ENCODE measurements at places on chromosomes 4 and X.

DNA sequence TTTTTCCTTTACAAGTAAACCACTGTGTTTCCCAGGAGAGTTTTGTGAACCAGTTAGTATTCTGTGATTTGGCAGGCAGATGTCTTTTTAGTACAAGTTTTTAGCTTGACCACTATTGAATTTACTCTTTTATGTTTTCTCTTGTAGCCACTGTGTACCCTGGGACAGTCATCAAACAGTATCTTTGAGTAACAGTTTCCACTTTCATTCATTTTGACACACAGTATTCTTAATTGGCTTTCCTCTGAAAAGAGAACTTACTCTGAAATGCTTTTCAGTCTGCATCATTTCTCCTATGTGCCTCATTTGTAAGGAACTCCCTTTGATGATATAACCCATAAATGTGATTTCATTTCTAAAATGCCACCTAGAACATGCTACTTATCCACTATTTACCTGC lies 476.5 kb downstream of the PDGFC start:
- no peak for DNase-seq

DNA sequence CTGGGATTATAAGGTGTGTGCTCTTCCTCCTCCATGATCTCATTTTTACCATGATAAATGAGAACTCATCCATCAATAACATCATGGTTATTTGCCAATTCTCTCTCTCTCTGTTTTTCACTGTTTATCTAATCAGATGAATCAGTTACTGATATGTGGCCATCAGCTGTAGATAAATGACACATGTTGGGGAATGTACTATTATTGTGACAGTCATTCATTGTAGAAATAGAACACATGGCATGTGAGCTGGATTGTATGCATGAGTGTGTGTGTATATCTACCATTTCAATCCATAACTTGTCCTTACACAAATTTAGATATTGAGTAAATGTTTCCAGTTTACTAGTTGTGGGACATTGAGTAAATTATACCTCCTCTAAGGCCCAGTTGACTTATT lies 53.0 kb downstream of the OSTC start:
- DNase-seq, result no peak

GRCh38 chr4:16027626-16028025 lies 56.2 kb downstream of the PROM1 start:
- peak; percentile 7 for DNase-seq

GRCh38 chr4:149890531-149890930 lies 74.9 kb upstream of the IQCM start:
- DNase-seq, result no peak

DNA sequence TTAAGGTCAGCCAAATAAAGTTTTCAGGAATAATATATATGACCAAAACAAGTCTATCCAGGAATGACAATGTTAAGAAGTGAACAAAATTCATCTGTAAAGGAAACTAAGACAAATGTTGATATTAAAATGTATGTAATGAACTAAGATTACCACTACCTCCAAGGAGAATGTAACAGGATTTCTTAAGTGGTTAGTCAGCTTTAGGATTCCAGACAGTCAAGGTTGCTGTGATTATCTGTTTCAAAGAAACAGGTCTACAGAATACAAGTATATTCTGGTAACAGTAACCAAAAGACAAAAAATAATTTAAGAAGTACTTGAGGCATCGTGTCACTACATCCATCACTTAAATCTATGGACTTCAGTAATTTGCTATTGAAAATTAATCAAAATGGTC lies 172.8 kb downstream of the SCFD2 start:
- peak; percentile 41 for DNase-seq

DNA sequence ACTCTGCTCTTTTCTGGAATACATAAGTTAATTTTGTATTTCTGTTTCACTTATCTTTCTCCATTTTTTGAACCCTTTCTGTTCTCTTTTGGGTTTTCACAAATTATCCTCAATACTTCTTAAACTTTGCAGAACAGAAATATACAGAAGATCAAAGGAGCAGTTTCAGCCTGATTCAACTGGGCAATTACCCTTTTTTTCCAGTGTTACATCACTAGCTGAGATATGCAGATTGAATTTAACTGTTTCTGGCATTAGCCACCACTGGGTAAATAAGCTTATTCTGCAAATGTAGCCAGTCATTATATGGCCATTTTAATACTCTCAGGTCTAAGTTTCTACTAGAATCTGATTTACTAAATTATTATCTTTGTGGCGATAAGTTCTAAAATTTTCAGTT lies 66.9 kb upstream of the GRID2 start:
- DNase-seq, result peak; percentile 77

GRCh38 chr4:24103434-24104157 lies 213.7 kb upstream of the PPARGC1A start:
- peak; percentile 58 for DNase-seq

- DNase-seq, result peak; percentile 98
Measured at GRCh38 chr4:83855044-83855443, 319.1 kb downstream of the GPAT3 start.

- DNase-seq, result no peak
Measured at GRCh38 chrX:81367291-81367690, 165.4 kb downstream of the SH3BGRL start.

- peak; percentile 98 for DNase-seq
Measured at GRCh38 chr4:124631760-124632159, 80.8 kb downstream of the ANKRD50 start.

DNA sequence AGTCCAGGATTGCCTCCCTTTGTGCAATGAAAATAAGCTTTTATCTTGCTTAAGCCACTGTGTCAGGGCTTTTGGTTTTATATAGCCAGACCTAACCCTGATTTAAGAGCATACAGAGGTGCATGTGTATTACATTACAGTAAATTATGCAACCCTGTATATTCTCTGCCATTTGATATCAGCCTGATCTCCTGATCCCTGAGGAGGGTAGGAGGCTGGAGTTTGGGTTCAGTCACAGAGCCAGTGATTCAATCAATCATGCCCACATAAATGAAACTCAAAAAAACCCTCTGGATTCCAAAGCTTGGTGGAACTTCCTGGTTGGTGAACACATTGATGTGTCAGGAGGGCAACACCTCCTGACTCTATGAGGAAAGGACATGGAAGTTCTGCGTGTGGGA lies 7.3 kb upstream of the KLHL8 start:
- no peak for DNase-seq

DNA sequence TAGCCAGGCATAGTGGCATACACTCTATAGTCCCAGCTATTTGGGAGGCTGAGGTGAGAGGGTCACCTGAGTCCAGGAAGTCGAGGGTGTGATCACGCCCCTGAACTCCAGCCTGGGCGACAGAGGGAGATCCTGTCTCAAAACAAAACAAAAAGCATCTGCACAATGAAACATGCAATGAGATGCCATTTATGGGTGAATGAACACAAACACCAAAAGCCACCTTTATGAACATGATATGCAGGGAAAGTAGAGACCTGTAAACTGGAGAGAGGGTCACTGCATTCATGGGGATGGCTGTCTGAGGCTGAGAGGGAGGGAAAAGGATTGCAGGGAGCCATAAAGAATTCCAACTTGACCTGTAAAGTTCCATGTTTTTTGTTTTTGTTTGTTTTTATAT lies 70.7 kb downstream of the EVC start:
- DNase-seq, result no peak

DNA sequence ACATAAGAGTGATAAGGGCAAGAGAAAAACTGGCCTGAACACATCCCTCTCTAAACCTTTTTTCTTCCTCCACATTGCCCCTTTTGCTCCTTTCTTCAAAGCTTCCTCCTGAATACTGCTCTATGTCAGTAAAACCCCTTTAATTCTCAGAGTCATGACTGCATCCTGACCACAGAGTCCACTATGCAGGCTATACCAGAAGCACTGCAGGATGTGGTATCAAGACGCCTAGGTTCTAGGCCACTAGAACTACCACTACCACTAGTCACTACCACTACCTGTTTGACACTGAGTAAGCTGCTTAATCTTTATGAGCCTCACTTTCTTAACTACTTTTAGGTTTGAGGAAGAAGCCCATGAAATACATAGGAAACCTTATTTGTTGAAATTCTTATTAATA lies 38.7 kb downstream of the ARHGEF9 start:
- no peak for DNase-seq

GRCh38 chrX:71292669-71293365 lies 8.7 kb upstream of the ITGB1BP2 start:
- DNase-seq, result peak; percentile 72

- peak; percentile 20 for DNase-seq
Measured at GRCh38 chr4:184503869-184504300, 29.5 kb upstream of the IRF2 start.

DNA sequence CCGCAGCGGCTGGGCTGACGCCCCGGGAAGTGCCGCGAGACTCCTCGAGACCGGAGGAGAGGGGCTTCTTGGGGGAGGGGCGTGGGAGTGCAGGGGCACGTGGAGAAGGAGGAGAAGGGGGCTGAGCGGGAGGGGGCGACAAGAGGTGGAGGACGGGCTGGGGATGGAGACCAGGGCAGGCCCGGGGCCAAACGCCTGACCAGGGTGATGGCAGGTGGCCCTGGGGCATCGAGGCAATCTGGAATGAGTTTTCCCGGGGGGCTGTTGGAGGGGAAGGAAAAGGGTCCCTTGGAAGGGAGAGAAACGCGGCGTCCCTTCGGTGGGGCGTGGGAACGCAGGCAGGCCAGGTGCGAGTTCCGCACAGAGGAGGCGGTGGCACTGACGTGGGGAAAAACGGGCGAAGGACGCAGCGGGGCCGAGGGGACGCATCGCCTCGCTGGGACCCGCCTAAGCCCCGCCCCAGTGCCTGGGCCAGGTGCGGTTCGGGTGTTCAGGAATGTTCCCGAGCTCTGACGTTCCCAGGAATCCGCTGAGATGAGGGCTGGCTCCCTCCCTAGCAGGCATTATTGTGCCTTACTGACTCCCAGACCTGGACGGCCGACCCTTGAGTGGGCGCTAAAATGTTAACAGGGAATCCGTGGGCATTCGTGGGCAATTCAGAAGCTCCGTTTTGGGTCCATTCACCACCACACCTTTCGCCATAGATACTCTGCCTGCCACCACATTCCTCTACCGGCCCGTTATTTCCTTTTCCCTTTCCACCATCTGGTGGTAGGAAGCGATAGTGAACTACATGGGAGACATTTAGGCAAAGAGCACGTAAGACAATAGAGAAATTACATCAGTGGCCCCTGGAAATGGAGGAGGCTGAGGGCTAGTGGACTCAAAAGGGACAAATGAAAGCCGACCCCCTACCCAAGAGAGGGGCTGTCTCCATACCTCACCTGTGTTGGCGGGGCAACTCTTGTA lies 795 bp upstream of the SH3KBP1 start:
- DNase-seq, result peak; percentile 77

- no peak for DNase-seq
Measured at GRCh38 chrX:136635235-136635634, 12.7 kb upstream of the CD40LG start.

- DNase-seq, result peak; percentile 85
Measured at GRCh38 chr4:75745161-75745560, 20.8 kb downstream of the USO1 start.

GRCh38 chr4:160423879-160424451 lies 1321.1 kb downstream of the RAPGEF2 start:
- no peak for DNase-seq

DNA sequence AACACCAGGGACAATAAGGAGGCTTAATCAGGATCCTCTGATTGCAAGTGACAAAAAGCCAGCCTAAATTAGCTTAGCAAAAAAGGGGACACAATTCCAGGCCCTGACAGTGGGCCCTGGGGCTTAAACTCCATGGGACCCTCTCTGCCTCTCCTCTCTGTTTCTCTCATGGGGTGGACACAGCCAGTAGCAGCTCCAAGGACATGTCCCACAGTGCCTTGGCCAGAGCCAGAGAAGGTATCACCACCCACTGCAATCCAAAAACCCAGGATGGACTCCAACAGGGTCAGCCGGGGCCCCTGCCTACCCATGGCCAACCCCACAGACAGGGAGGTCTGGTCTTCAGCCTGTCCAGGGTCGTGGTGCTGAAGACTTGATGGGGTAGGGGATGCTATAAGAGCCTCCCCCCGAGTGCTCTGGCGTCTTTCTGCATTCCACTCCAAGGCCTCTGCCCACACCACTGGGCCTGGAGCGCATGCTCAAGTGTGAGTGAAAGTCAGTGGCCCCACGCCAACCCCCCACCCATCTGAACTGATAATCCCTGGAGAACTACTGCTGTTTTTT lies 19.7 kb upstream of the PPP2R2C start:
- no peak for DNase-seq

DNA sequence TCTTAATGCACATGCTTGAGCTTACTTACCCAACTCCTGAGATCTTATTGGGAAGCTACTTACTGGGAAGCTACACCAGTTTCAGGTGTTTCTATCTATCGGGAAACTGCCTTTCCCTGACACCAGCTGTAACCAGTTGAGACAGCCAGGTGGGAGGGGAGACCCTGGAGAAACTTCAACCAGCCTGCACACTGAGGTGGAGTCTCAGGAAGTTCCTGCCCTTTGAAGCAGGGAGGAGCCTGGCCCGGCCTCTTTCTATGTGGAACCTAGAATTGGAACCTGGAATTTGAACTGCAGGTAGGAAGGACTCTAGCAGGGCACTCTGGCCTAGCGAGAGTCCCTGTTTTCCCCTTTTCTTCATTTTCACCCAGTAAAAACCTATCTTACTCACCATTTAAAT lies 425.8 kb upstream of the PABPC4L start:
- no peak for DNase-seq

DNA sequence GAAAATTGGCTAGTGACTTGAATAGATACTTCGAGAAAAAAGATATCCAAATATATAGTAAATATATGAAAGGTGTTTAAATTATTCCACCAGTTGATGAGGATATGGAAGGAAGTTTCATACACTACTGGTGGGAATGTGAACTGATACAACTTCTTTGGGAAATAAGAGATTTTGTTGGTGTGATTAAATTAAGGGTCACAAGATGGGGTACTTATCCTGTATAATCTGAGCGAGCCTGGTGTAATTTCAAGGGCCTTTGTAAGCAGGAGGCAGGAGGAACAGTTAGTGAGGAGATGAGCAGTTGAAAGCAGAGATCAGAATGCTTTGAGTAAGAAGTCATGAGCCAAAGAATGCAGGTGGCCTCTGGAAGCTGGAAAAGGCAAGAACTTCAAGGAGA lies 192.2 kb downstream of the KCTD8 start:
- DNase-seq, result no peak

GRCh38 chrX:149145845-149146285 lies 359.2 kb downstream of the IDS start:
- no peak for DNase-seq

GRCh38 chrX:17361620-17362019 lies 13.4 kb upstream of the NHS start:
- DNase-seq, result no peak

GRCh38 chr4:135316266-135316779 lies 1114.7 kb upstream of the PABPC4L start:
- DNase-seq, result no peak

DNA sequence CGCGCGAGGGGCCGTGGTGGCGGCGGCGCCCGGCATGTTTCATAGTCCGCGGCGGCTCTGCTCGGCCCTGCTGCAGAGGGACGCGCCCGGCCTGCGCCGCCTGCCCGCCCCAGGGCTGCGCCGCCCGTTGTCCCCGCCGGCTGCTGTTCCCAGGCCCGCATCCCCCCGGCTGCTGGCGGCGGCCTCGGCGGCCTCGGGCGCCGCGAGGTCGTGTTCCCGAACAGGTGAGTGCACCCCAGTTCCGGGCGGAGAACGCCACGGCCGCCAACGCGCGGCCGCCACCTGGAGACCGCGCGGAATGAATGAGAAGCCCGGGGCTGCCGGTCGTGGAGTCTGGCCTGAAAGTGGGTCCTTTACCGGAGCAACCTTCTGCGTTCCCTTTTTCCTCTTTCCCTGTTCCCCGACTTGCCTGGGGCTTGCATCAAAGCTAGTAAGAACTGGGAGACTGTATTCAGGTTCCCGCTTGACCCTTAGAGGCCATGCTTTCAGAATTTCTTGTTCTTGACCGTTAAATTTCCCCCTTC lies 429 bp downstream of the NOCT start:
- peak; percentile 20 for DNase-seq

Measured in IMR-90 (cell line).